ENCODE measurements at places on chromosomes 6 and 20.

DNA sequence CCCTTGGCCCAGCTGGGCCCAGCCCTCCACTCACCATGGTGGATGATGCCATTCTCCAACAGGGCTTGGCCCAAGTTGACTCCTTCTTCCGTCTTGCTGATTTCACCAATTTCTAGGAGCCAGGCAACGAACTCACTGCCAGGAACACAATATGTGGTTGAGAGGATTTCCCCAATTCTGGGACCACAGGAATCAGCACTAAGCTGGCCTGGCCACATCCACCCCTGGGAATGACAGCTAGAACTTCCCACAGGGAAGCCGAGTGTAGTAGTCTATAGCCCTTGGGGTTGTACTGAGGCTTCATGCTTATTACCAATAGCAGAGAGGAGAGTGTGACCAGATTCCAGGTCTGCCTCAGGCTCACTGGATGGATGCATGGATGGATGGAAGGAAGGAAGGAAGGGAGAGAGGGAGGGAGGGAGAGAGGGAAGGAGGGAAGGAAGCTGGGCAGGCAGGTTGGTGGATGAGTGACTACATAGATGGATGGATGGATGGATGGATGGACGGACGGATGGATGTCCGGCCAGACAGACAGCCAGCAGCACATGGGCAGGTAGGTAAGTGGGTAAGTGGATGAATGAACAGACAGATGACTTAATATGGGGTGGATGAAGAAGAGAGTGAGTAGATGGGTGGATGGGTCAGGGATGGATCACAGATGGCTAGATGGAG, 146.5 kb downstream of the PREX1 start:
- DNase-seq: no peak

DNA sequence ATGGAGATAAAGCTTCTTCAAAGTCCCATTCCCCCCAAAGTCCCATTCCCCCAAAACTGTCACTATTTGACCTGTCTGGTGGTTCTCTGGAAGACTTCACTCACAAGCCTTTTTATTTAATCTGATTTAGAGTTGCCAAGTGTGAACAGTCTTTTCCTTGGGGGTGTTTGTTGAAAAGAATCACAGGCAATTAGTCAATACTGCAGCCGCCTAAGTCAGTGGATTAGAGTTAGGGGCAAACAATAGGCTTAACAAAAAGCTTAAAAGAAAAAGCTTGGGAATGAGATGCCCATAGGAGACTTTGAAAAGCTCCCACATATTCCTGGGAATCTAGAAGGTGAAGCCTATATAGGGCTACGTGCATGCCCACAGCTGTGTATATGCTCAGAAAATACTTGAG, 8.0 kb upstream of the RIPOR2 start:
- DNase-seq: no peak

DNA sequence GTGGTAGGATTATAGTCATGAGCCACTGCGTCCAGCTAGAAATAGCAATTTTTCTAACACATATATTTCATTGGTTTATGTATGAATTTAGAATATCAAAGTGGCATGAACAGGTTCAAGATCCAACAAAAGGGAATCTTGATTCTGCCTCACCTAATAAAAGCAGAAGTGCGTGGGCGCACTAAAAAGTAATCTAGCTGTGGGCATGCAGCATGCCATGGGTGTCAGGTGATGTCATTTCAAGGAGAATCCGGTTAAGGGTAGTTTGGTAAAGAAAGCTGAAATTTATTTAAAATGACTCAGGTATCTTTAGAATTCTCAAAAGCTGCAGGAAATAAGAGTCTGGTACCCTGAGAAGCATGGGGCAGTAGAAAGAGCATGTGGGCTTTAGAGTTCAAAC, 17.6 kb downstream of the LRRN4 start:
- no peak for DNase-seq

DNA sequence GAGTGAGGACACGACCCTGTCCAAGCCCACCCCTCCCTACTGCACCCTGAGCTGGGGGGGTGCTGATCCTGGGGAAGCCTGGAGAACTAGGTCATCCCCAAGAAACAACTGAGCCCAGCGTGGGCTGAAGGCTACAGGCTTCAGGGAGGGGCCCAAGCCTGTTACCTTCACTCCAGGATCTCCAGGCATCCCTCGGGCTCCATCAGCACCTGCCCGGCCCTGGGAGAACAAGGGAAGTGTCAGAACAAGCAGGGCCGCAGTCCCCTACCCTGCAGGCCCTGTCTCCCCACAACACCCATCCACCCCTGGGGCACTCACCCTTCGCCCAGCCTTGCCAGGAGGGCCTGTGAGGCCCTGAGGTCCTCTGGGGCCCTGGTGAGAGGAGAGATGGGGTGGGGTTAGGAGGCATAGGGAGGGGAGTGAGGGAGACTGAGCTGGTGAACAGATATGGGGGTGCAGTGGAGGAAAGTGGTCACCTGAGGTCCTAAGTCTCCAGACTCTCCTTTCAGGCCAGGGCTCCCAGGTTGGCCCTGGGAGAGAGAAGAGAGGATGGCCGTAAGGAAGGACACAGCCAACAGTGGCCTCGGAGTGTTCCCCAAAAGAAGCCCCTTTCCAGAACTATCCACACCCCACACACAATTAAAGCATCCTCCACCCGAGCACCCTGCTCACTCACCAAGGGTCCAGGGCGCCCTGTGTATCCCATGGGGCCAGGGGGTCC, 13.4 kb downstream of the COL11A2 start:
- DNase-seq: no peak

- no peak for DNase-seq
Measured at GRCh38 chr20:24798930-24799705, 150.0 kb upstream of the CST7 start.

DNA sequence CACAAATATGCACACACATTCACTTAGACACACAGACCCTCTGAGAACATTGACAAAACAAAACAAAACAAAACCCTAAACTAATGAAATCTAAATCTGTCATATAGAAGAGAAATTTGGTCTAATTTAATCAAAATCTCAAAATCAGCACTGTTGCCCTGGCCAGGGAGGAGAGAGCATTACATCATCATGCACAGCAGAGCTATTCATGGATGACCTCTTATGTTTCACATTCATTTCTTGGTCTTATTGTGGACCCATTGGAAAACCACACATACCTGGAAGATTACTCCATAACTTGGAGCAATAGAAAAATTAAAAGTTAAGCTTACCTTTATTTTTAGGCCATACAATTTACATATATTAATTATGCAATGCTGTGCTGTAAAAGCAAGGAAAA, 1223.6 kb upstream of the GJE1 start:
- DNase-seq: no peak

DNA sequence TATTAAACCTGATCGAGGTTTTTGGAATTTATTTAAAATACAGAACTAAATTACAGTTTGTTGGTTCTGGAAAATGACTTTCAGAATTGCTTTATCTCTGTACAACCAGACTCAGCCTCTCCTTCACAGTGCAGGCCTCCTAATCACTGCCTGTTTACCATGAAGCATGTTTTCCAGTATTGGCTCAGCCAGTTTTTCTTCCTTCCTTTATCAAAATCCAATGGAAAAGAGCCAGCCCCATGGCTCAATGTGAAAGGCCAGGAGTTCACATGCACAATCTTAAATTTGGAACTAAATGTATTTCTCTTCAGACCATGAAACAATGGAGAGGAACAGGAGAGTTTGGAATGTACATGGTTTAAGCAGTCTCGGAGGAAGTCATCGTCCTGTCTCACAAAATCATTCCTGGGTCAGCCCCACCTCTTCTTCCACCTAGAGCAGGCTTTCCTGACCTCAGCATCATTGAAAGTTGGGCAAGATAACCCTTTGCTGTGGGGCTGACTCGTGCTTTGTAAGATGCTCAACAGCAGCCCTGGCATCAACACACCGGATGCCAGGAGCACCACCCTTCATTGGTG, 680.9 kb upstream of the AGPAT4 start:
- no peak for DNase-seq

- DNase-seq: no peak
Measured at GRCh38 chr6:142937986-142938385, 7.0 kb downstream of the HIVEP2 start.

Measured in inflammatory macrophage treated with lipopolysaccharide for 4 hours (primary cell).